ENCODE measurements at places on chromosomes 5 and 9.

DNA sequence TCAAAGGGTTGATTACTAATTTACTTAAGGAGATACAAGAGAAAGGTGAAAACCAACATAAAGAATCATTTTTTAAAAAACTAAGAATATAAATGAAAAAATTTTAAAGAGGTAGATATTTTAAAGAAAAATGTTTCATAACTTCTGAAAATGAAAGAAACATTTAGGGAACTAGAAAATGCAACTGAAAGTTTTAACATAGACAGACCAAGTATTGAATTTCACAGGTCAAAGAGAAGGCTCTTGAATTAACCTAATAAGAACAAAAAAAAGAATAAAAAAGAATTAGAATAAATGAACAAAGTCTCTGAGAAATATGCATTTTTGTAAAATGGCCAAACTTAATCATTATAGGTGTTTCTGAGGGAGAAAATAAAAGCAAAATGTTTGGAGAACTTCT lies 16.1 kb upstream of the FAM174A start:
- DNase-seq = no peak

GRCh38 chr5:32023816-32024215 lies 150.3 kb downstream of the GOLPH3 start:
- DNase-seq = no peak

DNA sequence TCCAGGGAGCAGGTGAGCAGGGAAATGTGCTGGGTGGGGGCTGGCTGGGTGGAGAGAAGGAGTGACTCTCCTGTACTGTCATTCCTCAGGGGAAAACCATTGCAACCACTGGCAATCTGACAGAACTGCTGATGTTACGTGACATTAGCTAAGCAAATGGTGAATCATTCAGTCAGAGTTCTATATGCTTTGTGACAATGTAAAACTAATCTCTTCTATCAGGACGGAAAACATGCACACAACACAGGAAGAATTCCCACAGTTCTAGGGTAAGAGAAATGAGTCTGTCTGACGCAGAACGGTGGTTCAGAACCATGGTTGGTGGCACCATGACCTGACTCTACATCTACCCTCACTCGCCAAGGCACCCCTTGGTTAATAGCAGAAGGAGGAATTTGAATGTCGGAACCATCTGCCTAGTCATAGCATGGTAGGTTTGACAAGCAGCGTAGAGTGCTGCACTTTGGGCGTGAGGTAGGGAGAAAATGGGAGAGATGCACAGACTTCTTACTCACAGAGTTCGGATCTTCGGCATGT lies 243.6 kb upstream of the PANK3 start:
- DNase-seq = no peak

GRCh38 chr9:98380065-98380681 lies 124.7 kb upstream of the TBC1D2 start:
- no peak for DNase-seq

DNA sequence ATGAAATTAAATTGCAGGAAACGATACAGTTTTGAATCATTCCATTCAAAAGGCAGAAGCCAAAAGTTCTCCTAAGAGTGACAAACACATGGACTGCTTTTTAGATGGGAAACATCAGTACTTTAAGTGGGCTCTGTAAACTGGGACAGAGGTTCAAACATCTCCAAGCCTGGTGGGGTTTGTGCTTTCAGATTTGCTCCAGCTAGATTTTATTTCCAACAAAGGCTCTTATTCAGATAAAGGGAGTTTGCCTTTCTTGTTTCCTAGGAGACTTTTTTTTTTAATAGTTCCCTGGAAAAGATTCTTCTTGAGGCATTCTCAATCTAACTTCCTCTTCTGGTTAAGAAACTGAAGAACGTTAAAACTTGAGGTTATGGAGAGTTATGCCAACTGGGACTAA lies 277.6 kb downstream of the TMEM38B start:
- DNase-seq = no peak

- DNase-seq = no peak
Measured at GRCh38 chr5:93721071-93721470, 20.3 kb downstream of the POU5F2 start.

- DNase-seq = no peak
Measured at GRCh38 chr5:155270725-155271124, 257.2 kb downstream of the KIF4B start.

GRCh38 chr9:91646702-91647101 lies 223.1 kb upstream of the NFIL3 start:
- DNase-seq = no peak

GRCh38 chr9:91589101-91589553 lies 165.5 kb upstream of the NFIL3 start:
- no peak for DNase-seq
